Naive thymus-derived CD8-positive, alpha-beta T cell (primary cell): ENCODE measurements at places on chromosomes 7 and 10. TPM values are rescaled to one million over a fixed set of nuclear protein-coding genes. Genes with fewer than 3 reads are reported as not detected.

- DNase-seq: no peak
Observed at GRCh38 chr10:116961406-116962251, 43.4 kb downstream of the SHTN1 start.

Gene RUFY2
- polyA plus RNA-seq: 6.5 TPM

Gene PTPN20
- polyA plus RNA-seq: 1.9 TPM

GRCh38 chr7:12054830-12055229 is 156.3 kb upstream of the TMEM106B start:
- no peak for DNase-seq

DNA sequence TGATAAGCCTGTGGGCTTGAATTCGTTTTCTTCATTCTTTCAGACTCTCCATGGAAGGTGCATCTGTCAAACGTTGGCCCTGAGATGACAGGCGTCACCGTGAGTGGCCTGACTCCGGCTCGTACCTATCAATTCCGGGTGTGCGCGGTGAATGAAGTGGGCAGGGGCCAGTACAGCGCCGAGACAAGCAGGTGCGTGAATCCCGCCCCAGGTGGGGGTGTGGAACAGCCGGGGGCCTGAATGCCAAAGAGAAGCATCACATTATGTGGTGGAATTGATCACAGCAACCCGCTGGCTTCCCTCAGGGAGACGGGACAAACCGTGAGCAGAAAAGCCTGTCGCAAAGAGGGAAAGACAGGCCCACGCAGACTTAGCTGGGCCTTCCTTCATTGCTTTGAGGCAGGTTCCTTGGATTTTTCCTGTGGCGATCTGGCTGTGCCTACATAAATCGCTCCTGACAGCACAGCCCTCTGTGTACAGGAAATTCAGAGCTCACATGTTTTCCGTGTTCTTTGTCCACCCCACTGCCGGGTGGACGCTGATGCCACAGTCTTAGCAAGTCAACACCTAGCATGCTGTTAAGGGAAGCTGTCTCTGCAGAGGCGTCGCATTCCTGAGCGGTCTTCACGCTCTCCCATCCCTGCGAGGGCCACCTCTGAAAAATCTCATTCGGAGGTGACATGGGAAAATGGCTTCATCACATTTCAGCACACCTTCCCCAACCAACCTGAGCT is 671.0 kb upstream of the FOXK1 start:
- no peak for DNase-seq

DNA sequence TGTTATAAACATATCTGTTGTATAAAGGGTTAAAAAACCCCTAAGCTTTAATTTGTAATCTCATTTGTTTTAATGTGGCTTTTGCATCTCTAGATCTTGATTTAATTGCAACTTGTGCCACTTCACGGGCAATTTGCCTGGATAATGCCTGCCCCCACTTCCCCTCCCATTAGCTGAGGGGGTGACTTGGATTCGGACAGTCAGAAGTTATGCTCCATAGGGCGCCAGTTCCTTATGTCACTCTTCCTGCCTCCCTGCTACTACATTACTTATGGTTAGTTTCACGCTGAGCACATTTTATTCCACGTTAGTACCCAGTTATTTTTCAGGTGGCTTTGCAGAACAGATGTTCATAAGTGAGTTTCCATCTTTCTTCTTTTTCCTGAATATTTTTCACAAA is 1015.2 kb upstream of the PHF14 start:
- no peak for DNase-seq

DNA sequence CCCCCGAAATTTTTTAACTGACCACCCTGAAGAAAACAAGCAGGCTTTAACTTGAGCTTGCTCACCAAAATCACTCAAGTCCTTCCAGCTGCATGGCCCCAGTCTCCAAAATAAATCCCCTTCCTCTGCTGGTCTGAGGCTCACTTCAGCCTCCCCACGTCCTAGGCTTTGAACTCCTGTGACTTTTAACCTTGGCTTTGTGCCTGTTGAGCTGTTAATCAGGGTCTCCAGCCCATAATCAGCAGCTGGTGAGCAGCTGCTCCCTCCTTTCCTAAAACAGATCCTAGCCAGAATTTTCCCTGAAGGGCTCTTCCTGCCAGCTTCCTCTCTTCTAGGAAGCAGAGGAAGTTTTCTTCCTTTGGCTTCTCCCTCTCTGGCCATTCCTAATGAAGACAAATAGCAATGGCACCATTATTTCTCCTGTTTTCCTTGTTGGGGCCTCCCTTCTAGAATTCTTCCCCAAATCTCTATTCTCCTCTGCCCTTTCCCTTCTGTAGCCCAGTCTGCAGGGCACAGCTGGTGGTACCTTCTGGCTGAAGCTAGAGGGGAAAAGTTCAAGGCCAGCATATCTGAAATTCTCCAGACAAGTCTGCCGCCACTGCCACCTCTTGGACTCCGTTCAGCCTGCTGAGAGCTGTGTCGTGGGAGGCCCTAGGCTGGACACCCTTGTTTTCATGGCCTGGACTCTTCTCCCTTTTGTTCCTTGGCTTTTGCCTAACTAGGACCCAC is 152.1 kb downstream of the NOC3L start:
- no peak for DNase-seq

Gene AKR1C2
- polyA plus RNA-seq: not detected

- no peak for DNase-seq
Observed at GRCh38 chr7:101235522-101235921, 2.1 kb downstream of the CLDN15 start.

- no peak for DNase-seq
Observed at GRCh38 chr10:44908066-44908749, 2.9 kb upstream of the TMEM72 start.

- no peak for DNase-seq
Observed at GRCh38 chr10:76191336-76191735, 759.9 kb downstream of the LRMDA start.

DNA sequence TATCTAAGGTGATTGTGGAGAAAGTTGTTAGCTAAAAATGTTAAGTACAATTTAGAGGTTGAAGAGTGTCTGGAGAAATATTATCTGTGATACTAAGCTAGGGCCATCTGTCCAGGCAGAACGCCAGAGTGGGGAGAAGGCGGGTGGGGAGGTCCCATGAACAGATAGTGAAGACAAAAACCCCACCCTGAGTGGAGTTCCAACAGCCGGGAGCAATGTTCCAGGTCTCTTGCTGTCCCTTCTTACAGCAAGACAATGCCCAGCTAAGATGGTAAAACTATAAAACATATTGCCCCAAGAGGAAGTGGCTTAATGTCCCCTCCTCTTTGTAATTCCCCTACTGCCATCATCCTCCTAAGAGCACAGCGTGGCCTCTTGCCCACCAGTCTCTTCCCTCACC is 10.4 kb upstream of the IL15RA start:
- DNase-seq: no peak

GRCh38 chr10:110963162-110963561 is 43.8 kb downstream of the SHOC2 start:
- no peak for DNase-seq

Gene EPHA1
- 10.1 TPM for polyA plus RNA-seq

Gene DKK1
- not detected for polyA plus RNA-seq

GRCh38 chr7:23462846-23463245 is 7.4 kb downstream of the IGF2BP3 start:
- no peak for DNase-seq

GRCh38 chr7:152307902-152308301 is 127.9 kb downstream of the KMT2C start:
- DNase-seq: no peak

Gene CHAT
- not detected for polyA plus RNA-seq

DNA sequence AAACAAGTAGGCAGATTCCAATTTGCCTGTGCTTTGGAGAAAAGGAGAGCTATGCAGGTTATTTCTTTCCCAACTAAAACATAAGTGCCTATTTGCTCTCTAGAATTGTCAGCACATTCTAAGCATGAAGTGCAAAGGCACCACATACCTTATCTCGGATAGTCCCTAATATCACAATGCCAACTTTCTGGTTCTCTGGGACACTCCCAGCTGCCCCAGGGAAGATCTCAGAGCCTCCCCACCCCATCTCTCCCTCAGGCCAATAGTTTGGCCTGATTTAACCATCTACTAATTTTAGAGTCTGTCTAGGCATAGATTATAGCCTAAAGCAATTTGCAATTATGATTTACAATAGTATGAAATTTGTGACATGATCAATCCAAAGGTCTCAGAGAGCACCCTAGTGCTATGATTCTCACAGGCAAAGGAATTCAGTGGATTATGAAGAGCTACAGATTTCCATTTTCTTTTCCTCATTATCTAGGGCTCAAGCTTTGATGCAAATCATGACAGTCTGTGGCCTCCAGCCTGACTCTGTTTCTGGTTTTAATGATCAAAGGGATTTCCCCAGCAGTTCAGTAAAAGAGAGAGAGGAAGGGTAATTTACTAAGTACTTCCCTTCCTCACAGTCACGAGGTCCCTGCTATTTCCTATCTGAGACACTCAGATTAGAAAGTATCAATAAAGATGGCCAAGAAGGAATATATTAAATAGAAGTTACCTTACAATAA is 29.0 kb upstream of the IL6 start:
- no peak for DNase-seq

GRCh38 chr10:75938380-75939122 is 507.1 kb downstream of the LRMDA start:
- DNase-seq: no peak

Gene SFTPA1
- polyA plus RNA-seq: not detected

DNA sequence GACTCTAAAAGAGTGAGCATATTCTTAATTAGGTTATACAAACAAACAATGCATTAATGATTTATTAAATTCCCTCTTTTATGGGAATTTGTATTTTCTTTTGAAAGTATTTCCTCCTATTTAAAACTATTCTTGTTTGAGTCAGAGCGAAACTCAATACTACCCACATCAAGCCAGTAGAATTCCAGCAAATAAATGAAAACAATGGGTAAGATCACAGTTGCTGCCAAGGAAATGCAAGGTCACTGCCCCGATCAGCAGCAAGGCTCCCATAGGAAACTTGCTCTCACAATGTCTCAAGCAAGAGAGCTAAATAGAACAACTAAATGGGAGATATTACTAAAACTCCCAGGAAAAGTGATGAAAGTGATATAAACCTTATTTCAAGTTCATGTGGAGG is 206.3 kb downstream of the THSD7A start:
- DNase-seq: no peak
